ENCODE measurements at places on chromosomes 5 and 9. TPM values are rescaled to one million over a fixed set of nuclear protein-coding genes. Genes with fewer than 3 reads are reported as not detected.

- DNase-seq, result no peak
Measured at GRCh38 chr5:40441733-40442132, 238.0 kb upstream of the PTGER4 start.

Gene TMEM174
- total RNA-seq, result not detected

GRCh38 chr5:116409591-116410296 lies 164.9 kb downstream of the SEMA6A start:
- DNase-seq, result no peak

- DNase-seq, result no peak
Measured at GRCh38 chr9:7154003-7154619, 396.3 kb downstream of the KDM4C start.

DNA sequence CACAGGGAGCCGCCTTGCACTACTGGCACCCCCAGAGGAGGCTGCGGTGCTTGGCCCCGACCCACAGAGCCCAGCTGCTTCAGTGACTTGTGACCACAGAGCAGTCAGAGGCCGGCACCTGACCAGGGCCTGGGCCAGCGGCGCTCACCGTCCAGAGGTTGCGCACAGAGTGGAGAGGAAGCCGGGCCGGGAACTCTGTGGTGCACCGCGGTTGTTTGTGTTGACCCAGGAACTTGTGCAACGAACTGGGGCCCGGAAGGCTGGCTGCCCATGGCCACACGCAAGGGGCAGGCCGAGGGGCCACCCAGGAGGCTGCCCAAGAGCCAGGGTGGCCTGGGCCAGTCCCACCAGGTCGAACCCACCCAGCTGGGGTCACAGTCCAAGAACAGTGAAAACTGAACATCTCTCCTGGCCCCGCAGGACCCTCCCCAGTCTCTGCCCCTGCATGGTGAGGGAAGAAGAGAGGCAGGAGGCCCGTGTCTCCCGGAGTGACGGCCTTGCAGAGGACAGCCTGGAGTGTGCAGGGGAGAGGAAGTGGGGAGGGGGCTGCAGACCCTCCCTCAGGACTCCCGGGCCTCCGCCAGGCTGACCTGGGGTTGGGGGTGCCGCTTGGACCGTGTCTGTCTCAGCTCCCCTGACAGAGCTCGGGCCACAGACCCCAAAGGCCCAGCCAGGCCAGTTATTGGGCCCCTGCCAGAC lies 42.8 kb upstream of the EGFL7 start:
- peak; percentile 96 for DNase-seq
